ENCODE measurements at places on chromosomes 11 and 22.

GRCh38 chr11:45238724-45239123 lies 47.4 kb downstream of the SYT13 start:
- DNase-seq, result no peak

DNA sequence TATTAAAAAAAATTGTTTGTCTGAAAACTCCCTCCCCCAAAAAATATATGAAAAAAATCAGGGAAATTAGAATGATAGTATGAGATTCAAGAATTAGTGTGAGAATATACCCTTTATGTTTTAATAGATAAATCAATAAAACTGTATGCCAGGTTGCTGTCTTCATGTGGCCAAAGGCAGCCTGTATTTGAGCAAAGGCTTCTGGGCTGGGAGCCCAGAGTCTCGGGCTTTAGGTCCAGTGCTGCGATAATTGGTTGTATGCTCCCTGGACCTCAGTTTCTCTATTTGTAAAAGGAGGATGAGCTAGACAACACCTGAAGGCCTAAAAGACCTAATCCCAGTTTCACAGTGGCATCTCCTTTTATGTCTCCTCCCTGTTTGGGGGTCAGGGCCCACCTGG lies 29.8 kb downstream of the THOC5 start:
- no peak for DNase-seq

DNA sequence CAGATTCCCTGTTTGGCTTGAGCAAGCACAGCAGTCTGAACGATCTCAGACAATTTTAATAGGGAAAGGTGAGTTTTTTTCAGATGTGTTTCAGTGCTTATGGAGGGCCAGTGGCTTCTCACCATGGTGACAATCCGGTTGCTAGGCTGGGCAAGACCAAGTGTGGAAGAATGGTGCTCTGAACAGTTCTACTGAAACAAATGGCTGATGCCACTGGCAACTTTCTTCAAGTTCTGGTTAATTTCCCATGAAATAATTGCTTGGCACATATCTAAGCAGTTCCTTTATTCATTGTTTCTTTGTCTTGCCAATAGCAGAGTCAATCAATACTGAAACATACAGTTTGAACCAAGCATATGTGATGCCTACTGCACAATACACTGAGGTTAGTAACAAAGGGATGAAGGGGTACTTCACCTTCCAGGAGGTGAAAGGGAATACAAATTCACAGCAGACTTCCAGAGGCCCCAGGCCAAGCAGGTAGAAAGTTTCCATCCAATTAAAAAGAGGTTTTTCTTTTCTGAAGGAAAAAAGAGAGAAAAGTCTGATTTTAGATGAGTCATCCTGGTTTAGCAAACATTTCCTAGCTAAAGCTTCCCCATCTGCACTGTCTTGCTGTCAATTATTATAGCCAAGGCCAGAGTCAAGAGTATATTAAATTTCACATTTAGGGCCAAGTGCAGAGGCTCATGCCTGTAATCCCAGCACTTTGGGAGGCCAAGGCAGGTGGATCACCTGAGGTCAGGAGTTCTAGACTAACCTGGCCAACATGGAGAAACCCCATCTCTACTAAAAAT lies 21.2 kb upstream of the NDUFC2 start:
- no peak for DNase-seq

DNA sequence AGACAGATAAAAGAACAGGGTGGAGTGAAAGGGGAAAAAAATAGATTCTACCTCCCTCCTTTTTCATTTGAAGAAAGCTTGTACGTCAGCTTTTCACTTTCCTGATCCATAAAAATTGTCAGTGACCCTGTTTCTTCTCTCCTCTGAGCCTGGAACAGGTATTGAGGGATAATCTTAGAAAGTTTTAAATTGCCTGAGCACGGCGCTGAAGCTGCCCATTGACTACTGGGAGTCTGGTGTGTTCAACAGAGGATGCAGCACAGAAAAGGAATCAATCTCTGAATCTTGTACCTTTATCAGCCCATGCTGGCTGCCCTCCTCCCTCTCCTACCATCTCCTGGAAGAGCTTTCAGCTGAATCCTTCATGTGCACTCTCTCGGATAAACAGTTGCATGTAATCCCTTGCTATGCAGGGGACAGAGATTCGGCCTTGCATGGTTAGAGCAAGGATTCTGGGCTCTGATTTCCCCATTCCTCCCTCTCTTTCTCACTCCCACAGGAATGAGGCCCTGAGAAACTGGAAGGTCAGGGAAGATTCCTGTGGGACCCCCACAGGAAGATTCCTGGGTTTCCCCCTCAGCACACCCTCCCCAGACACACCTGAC lies 162.4 kb upstream of the SYN3 start:
- no peak for DNase-seq

DNA sequence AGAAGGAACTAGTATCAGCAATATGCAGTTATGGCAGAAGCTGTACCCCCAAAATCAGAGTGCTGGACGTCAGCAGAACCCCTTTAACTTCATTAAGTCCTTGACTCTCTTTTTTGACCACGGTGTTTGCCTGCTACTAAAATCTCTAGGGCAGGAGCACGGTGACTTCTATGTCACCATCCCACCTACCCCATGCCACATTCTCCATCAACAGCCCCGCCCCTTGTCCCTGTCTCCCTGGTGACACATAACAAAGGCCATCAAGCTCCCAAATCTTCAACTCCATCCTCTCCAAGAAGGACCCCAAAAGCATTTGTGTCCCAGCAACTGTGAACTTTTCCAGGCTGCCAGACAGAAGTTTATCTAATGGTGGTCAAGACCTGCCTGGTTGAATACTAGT lies 894 bp downstream of the ADA2 start:
- DNase-seq, result no peak

DNA sequence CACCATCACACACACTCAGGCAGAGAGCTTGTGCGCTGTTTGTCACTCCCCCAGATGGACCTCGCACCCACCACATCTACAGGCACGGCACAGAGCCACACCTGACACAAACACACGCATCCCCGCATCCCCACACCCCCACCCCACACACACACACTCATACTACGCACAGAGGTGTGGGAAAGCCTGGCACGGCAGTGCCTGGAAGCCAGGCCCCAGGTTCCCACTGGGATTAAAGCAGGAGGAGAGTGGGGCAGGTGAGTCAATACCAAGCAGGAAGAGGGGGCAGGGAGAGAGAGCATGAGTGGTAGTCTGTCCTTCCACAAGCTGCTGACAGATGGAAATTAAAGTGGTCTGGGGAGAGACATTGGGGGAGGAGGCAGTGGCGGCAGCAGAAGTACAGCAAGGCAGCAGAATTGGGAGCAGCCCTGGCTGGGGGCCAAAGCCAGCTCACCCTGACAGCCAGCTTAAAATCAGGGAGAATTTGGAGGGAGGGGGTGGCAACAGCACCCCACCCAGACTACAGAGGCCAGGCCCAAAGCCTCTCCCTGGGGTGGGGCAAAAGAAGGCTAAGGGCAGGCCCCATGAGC lies 20.7 kb downstream of the TNKS1BP1 start:
- no peak for DNase-seq
